ENCODE measurements at places on chromosomes 16 and 17. TPM values are rescaled to one million over a fixed set of nuclear protein-coding genes. Genes with fewer than 3 reads are reported as not detected.
A peak's percentile ranks its signal among the peaks of the same experiment; 100 is the strongest.

GRCh38 chr16:57479976-57480753, 6.1 kb downstream of the DOK4 start:
- DNase-seq = no peak

DNA sequence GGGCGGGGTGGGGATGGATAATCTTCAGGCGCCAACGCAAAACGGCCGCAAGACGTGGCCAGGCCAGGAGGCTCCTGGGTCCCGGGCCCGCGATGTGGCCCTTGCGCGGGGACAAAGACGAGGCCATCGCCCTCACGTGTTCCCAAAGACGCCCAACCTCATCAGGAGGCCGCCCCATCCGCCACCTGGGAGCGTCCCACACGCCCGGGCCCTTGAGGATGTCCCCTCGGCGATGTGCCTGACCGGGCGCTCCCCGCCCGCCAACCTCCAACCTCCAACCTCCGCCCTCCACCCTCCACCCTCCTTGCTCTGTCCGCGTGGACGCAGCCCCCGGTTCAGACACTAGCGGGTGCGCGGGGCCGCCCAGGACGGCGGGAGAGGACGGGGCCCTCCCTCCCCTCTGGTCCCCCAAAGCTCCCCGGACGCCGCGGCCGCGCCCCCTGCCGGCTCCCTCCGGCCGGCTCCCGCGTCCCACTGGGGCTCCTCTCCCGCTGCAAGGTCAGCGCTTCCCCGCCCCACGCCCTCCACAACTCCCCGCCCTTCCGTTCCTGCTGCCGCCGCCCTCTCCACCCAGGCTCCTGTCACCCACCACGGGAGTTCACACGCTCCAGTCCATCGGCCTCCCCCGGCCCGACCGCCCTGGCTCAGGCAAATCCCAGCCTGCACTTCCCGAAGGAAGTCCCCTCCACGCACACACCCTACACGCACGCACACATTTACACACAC, 250.8 kb upstream of the RPL38 start:
- DNase-seq = no peak

DNA sequence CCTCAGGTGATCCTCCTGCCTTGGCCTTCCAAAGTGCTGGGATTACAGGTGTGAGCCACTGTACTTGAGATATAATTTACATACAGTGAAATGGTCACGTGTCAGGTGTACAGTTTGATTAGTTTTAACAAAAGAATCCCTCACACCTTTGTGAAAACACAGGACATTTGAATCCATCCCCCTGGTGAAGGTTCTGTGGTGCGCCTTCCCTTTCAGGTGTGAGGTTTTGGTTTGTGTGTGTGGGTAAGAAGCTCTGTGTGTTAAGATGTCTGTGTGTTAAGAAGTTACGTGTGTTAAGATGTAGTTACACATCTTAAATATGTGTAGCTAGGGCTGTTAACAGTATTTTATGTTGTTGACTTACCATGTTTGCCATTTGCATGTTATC, 4.4 kb downstream of the SEC14L1 start:
- DNase-seq = no peak

DNA sequence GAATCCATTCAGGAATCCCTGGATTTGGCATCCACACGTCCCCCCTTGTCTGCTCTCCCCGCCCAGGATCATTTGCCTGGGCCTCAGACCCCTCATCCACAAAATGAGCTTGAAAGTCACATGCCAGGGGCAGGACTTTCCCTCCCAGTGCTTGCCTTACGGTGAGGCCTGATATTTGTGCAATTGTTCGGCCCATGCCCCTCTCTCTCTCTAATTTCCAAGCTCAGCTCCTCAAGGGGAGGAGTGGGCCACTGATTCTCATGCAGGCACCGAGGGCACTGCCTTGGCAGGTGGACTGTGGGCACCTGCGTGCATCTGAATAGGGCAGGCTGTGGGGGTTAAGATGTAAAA, 267.2 kb upstream of the FOXF1 start:
- DNase-seq = no peak

DNA sequence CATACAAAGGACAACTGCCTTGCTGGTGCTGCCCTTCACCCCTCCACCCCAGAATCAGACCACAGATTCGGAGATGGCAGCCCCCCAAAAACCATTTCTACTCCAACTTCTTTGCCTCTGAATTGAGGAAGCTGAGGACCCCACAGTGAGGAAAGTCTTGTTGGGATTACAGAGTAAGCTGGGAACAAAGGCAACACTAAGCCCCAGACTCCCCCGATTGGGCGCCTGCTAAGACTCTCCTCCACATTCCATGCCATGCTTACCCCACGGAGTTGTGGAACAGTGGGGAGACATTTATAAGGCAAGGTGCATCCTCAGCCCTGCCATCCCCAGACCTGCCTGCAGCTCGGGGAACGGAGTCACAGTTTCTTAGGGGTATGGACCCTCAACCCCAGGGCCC, 1.9 kb downstream of the GIT1 start:
- no peak for DNase-seq

- DNase-seq = no peak
Measured at GRCh38 chr17:19833914-19834313, 33.8 kb downstream of the ULK2 start.

- DNase-seq = no peak
Measured at GRCh38 chr17:35559495-35560210, 966 bp downstream of the SLFN14 start.

GRCh38 chr17:69581061-69581961, 166.8 kb downstream of the MAP2K6 start:
- no peak for DNase-seq

DNA sequence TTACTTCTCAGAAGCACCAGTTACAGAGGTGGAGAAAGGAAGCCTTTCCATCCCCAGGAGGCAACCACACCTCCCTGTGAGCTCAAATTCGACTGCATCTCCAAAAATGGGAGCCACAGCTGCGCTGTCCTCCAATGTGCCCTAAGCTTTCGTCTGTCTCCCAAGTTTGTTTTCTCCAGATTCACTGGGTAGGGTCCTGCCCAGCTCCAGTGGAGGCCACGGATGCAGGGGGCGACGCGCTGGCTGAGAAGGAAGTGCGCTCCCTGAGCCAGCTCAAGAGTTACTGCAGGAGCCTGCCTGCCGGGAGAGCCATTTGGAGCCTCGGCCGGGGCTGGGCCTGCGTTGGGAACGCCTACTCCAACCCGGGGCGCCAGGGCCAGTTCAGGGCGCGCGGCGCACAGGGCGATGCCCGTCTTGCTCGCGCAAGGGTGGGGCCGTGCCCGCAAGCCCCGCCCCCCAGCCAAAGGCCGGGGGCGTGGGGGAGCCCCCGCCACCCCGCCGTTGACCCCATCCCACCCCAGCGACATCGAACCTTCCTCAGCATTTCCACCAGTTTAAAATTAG, 19.5 kb downstream of the SIAH1 start:
- DNase-seq = no peak

DNA sequence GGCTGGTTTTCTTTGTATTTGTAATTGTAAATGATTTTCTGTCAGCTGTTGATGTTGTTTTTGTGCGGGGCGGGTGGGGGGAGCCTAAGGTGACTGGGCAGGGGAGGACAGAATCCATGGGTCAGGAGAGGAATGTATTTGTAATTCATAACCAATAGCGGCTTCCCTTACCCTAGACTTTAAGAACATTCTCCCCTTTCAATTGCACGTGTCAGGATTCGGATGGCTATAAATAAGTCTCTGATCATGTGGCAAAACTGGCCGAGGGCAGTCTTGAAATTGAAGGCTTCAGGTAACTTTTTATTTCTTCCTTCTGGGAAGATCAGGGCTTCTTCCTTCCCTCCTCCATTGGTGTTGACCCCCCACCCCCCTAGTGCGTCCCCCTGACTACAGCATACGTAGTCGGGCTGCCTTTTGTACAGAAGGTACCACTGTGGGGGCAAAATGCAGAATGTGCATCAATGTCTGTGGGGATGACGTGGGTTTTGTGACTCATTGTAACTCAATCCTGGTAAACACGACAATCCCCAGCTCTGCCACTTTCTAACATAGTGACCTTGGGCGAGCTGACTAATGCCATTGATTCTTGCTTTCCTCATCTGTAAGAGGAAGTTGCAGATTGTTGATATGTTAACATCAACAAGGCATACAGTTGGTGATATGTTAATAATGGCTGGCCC, 16.2 kb downstream of the MARCHF10 start:
- no peak for DNase-seq

GRCh38 chr16:75710344-75710743, 9.1 kb upstream of the DUXB start:
- DNase-seq = no peak

- no peak for DNase-seq
Measured at GRCh38 chr17:12227547-12227946, 206.9 kb downstream of the MAP2K4 start.

DNA sequence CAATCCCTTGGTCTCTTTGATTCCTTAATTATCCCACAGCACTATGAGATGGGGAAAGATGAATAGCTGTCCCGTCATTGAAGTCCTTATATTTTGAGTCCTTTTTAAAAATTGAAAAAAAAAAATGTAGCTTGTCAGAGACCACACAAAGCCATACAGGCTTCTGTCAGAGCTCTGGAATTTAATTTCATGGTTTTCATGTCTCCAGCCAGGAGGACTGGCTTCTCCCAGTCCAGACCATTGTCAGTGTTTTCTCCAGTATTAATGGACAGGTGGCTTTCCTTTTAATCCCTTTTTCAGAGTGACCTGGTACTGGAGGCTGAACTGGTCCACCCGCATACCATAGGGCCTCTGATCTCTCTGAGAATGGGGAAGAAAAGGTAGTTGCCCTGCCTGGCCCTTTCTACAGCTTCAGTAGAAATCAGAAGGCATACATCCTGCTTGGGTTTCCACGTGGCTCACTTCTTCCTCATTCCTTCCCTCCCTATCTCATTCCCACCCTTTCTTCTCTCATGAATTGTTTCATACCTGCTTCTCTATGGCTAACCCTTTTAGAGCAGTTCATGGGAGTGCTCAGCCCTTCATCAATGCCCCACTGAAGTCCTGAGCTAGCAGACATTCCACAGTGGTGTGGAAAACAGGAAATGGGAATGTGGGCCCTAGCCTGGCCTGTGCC, 29.1 kb downstream of the TRIM16 start:
- no peak for DNase-seq

- DNase-seq = no peak
Measured at GRCh38 chr17:32510466-32510865, 23.7 kb downstream of the CDK5R1 start.

- DNase-seq = no peak
Measured at GRCh38 chr16:59975953-59976352, 1241.8 kb upstream of the GOT2 start.

- no peak for DNase-seq
Measured at GRCh38 chr16:86777381-86777946, 199.1 kb downstream of the FOXL1 start.

- DNase-seq = no peak
Measured at GRCh38 chr17:29582772-29583171, 6.7 kb downstream of the GIT1 start.

DNA sequence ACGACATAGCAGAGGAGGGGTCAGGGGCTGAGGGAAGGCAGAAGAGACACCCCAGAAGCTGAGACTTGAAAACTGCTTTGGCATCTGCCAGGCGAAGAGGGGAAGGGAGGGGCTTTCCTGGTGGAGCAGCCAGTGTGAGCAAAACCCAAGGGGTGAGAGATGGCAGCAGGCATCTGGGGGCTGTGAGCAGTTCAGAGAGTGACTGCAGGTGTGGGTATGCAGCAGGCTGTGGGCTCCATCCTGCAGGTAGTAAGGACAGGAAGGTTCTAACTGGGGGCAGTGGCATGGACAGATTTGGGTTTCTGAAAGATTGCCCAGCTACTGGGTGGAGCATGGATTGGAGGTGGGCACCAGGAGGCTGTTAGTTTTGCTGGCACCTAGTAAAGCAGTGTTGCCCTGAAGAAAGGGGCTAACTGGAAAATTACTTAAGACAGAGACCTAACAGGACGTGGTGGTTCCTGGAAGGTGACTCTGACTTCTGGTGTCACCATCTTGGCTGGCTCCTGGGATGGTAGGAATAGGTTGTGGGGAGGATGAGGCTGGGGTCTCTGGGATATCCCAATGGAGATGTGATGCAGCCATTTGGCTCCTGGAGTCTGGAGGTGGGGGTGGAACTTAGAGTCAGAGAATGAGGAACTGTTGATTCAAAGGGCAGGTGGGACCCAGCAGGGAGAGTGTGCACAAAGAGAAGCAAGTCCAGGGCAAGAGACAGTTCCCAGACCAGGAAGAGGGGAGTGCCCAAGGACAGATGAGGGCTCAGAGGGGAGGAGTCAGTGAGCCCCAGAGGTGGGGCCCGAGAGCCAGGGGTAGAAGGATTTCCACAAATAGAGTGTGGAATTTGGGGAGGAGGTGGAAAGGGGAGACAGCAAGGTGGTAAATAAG, 11.2 kb downstream of the BCL7C start:
- no peak for DNase-seq

GRCh38 chr16:87844120-87844733, 25.1 kb downstream of the SLC7A5 start:
- DNase-seq = no peak

- peak; percentile 30 for DNase-seq
Measured at GRCh38 chr17:73429440-73430164, 117.8 kb upstream of the CDC42EP4 start.

- no peak for DNase-seq
Measured at GRCh38 chr17:62653002-62653825, 25.7 kb downstream of the MRC2 start.

DNA sequence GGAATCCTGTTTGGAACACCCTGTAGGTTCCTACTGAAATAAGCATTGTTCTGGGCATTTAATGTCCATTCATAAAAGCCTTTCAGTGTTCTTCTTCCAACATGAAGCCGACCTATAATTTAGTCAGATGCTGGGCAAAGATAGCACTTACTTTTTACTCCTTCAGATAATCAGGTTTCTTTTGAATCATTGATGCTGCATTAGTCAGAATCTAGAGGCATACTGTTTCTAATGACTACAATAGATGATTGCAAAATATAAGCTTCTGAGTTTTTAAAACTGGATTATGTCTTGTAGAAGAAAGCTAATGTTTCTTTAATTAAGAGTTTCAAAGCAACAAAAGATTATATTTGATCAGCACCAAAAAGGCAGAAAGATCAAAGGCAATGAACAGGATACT, 16.0 kb downstream of the MMD start:
- DNase-seq = no peak

- peak; percentile 58 for DNase-seq
Measured at GRCh38 chr16:30637944-30638343, 12.8 kb upstream of the PRR14 start.

GRCh38 chr17:72351365-72351764, 230.5 kb downstream of the SOX9 start:
- no peak for DNase-seq

SAMD14 gene
- total RNA-seq = 2.8 TPM

CCL8 gene
- 0.13 TPM for total RNA-seq

SLC22A31 gene
- not detected for total RNA-seq

TBC1D26 gene
- total RNA-seq = not detected

TAT gene
- not detected for total RNA-seq

CD79B gene
- total RNA-seq = 0.51 TPM

OR4D1 gene
- total RNA-seq = not detected

FOXN1 gene
- total RNA-seq = not detected

TBC1D3K gene
- total RNA-seq = not detected

ADAT1 gene
- total RNA-seq = 65.4 TPM

CCDC57 gene
- 2.8 TPM for total RNA-seq

SALL1 gene
- total RNA-seq = under 0.01 TPM

MYO15B gene
- total RNA-seq = 5.3 TPM

MPDU1 gene
- total RNA-seq = 70.0 TPM
